CD4-positive, alpha-beta T cell (primary cell): ENCODE measurements at places on chromosomes 1 and 21. TPM values are rescaled to one million over a fixed set of nuclear protein-coding genes. Genes with fewer than 3 reads are reported as not detected.

The AMY2B gene
- 30.9 TPM for total RNA-seq

The TMEM125 gene
- not detected for total RNA-seq

The OLFML2B gene
- total RNA-seq, result 0.08 TPM

The CELA3A gene
- not detected for total RNA-seq

The NCSTN gene
- total RNA-seq, result 56.6 TPM

The MAP3K21 gene
- 0.95 TPM for total RNA-seq

The PKP1 gene
- not detected for total RNA-seq

The SYCP1 gene
- not detected for total RNA-seq

The SMPDL3B gene
- total RNA-seq, result not detected

The FAM43B gene
- not detected for total RNA-seq

The CYYR1 gene
- total RNA-seq, result not detected

The BRDT gene
- not detected for total RNA-seq

The SMYD2 gene
- 17.1 TPM for total RNA-seq
